ENCODE measurements at places on chromosomes 1 and 21.

DNA sequence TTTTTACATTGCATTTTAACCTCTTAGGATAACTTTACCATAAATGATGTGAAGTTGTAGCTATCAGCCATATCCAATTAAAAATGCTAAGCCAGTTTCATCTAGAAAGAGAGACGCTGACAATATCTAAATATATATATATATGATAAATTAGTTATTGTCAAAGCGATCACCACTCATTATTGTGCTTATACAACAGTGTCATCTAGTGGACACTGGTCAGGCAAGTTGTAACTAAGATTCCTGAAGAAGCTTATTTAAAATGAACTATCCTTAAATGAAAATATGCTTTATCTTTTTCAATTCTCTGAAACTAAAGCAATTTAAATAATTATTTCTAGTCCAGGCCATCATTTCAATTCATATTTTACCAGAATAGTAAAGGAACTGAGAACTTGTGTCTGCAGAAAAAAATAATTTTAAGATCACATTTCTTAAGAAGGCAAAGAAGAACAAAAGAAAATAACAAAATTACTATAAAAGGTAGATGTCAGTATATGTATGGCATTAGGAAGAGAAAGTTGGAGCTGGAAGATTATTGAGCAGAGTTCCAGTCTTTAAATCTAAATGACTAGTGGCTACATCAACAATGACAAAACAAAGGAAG lies 193.3 kb upstream of the SNX7 start:
- DNase-seq, result peak; percentile 75

- no peak for DNase-seq
Observed at GRCh38 chr1:106680776-106681344, 375.6 kb upstream of the PRMT6 start.

DNA sequence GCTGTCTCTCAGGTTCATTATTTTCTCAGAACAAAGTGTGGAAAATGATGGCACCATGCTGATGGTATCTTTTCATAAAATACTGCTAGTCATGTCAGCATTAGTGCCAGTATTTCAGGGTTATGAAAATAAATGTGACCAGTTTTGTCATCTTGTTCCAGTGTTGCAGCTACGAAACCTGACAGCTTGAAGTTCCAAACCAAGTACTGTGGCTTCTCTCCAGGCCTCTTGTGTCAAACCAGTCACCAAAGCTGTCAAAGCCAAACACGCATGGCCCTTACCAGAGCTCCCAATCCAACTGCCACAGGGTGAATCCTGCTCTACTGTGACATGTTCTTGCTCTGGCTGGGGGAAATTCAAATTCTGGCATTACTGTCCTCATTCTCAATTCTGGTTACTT lies 20.7 kb upstream of the EXO1 start:
- no peak for DNase-seq

DNA sequence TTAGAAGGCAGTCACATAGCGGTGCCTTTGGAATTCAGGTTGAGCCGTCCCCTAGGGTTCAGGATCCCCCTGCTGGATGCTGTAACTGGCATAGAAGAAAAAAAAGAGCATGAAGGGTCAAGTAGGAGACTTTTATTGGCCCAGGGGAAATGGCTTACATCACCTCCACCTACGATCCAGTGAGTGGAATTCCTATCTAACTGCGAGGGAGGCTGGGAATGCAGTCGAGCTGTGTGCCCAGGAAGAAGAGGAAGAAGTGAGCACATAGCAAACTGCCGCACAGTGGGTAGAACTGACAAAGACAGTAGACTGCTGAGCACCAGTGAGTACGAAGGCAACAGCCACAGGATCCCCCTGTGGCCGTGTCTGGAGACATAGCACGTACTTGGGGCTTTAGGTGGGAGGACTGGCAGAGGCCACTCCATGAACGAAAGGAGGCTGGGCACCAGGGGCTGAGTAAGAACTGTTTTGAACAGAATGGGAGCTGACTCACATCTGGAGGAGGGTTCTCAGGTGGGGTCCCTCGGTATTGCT lies 79.2 kb downstream of the RNF220 start:
- DNase-seq, result no peak

DNA sequence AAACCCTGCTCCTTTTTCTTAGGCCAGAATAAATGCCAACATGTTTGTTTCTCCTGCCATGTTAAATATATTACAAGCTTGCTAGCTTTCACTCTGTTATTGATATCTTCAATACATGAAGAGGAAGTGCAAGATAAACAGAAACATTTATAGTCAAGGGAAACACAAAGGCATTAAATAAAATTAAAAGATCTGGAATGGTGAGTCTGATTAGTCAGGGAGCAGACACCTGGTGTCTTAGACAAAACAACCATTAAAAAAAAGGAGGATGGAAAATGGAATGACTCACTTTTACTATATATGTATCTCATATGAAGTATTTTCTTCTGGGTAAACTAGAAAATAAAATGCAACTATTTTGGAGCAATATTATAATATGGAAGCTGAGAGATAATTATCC lies 123.3 kb downstream of the SMYD3 start:
- DNase-seq, result no peak

- no peak for DNase-seq
Observed at GRCh38 chr1:90405726-90406125, 311.4 kb downstream of the BARHL2 start.

GRCh38 chr1:180094705-180095295 lies 59.9 kb upstream of the QSOX1 start:
- no peak for DNase-seq

DNA sequence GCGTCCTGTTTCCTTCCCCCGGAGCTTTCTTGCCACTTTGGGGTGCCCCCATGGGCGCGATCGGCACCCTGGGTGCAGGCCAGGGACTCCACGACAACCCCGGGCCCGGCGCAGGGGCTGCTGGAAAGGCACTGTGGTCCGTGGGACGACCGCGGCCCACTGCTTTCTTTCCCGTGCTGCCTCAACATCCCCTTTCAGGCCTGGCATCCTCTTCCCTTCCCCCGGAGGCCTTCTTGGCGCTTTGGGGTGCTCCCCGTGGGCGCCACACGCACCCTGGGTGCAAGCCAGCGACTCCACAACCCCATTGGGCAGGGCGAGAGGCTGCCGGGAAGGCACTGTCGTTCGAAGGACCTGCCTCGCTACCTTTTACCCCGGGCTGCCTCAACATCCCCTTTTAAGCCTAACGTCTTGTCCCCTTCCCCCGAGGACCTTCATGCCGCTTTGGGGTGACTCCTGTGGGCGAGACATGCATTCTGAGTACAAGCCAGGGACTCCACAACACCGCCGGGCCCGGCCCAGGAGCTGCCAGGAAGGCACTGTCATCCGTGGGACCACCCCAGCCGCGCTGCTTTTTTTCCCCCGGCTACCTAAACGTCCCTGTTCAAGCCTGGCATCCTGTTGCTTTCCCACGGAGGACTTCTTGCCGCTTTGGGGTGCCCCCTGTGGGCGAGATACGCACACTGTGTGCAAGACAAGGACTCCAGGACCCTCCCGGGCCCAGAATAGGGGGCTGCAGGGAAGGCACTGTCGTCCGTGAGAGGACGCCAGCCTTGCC lies 137.8 kb downstream of the LIPI start:
- DNase-seq, result no peak

- DNase-seq, result no peak
Observed at GRCh38 chr1:109225308-109225707, 11.6 kb downstream of the SARS1 start.

GRCh38 chr1:151839457-151840403 lies at the start of gene C2CD4D:
Gene C2CD4D (minus strand): TSS chr1:151839820. CDS start chr1:151838989, 831 bp downstream.
- no peak for DNase-seq

DNA sequence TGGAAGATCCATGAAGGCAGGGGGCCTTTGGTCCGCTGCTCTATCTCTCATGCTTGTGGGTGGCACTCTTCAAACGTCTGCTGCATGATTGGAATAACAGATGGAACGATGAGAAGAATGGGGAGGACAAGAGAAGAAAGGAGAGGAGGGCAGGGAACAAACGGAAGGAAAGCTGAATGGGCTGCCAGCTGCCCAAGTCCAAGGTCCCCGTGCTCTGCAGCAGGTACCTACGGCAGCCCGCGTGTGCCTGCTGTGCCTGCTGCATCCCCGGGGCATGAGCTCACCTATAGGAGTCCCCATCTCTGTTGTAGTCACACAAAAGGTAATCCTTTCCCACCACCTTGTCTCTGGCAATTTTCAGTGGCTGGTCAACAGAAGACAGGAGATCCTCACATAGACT lies 73.1 kb downstream of the SLC66A1 start:
- no peak for DNase-seq
